ENCODE measurements at places on chromosomes 3 and 15. TPM values are rescaled to one million over a fixed set of nuclear protein-coding genes. Genes with fewer than 3 reads are reported as not detected.

- DNase-seq: no peak
Observed at GRCh38 chr15:48392356-48392755, 61.1 kb downstream of the DUT start.

GRCh38 chr3:87006844-87007439, 16.0 kb upstream of the VGLL3 start:
- DNase-seq: no peak

GRCh38 chr15:33182926-33183325, 11.6 kb downstream of the FMN1 start:
- no peak for DNase-seq

GRCh38 chr15:36599620-36600433, 20.4 kb downstream of the CDIN1 start:
- no peak for DNase-seq

DNA sequence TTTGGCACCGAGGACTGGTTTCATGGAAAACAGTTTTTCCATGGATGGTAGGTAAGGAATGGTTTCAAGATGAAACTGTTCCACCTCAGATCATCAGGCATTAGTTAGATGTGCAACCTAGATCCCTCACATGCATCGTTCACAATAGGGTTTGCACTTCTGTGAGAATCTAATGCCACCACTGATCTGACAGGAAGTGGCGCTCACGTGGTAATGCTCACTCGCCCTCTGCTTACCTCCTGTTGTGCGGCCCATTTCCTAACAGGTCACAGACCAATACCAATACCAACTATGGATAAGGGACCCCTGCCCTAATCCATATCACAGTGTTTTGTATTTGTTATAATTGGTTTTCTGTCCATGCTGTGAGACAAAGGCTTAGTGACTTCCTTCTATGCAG, 58.9 kb downstream of the SLMAP start:
- no peak for DNase-seq

GRCh38 chr3:122299872-122300460, 25.1 kb upstream of the CSTA start:
- DNase-seq: no peak

GRCh38 chr3:111534701-111535100, 7.3 kb upstream of the CD96 start:
- DNase-seq: no peak

The TEX55 gene
- total RNA-seq: not detected

The KNL1 gene
- 11.4 TPM for total RNA-seq

DNA sequence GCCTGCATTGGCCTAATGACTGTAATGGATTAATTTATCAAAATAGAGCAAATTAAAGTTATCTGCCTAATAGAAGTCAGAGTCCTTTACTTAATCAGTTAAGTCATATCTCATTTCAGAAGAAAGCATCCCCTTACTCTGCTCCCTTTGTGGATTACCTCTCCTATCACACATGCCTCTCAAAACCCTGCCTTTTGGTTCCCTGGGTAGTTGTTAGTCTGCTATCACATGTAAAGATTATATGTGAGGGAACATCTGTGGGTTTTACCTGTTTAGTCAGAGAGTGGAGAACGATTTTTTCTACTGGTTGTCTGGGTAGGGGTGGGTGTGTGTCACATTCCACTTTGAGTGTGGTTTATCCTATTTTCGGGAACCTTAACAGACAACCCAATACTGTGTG, 16.4 kb downstream of the UBE2E2 start:
- DNase-seq: no peak

GRCh38 chr3:74345701-74346100, 268.8 kb downstream of the CNTN3 start:
- DNase-seq: no peak

DNA sequence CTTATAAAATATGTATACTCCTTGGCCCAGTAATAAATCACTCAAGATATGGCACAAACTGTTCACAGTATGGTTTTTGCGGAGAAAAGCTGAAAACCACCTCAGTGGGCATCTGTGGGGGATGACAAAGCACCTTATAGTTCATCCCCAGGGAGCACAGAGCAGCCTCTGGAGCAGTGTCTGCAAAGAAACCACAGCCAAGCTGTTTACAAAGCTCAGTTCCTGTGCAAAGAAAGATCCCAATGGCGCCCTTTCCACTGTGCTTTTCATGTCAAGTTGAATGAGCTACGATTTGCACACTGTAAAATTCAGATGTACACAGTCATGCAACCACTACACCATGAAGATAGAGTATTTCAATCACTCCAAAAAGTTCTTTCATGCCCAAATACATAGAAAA, 2.5 kb upstream of the EFCC1 start:
- no peak for DNase-seq

DNA sequence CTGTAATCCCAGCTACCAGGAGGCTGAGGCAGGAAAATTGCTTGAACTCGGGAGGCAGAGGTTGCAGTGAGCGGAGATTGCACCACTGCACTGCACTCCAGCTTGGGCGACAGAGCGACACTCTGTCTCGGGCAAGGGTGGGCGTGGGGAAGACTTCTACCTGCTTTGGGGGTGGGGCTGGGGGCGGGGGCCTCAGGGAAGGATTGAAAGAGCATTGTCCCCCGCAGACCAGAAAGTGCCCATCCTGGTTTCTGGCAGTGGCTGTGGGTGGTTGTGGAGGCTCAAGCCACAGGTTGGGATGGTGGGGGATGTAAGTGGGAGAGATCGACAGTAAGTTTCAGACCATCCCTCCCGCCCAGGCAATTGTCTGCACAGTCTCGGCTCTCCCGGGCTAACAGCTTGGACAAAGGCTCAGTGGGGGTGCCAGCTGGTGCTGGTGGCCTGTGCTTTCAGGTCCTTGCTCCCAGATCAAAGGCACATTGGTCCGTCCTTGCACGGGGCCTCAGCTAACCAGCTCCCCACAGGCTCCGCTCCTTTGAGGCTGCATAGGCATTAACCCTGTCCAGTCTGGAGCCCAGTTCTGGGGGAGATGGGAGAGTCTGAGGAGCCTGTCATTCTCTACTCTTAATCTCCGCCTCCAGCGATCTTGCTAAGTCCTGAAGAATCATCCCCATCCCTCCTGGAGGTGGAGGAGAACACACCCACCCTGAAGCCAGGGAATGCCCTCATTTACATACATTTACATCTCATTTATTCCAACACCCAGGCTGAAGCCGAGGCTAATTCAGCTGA, 8.6 kb downstream of the SCN5A start:
- DNase-seq: no peak

DNA sequence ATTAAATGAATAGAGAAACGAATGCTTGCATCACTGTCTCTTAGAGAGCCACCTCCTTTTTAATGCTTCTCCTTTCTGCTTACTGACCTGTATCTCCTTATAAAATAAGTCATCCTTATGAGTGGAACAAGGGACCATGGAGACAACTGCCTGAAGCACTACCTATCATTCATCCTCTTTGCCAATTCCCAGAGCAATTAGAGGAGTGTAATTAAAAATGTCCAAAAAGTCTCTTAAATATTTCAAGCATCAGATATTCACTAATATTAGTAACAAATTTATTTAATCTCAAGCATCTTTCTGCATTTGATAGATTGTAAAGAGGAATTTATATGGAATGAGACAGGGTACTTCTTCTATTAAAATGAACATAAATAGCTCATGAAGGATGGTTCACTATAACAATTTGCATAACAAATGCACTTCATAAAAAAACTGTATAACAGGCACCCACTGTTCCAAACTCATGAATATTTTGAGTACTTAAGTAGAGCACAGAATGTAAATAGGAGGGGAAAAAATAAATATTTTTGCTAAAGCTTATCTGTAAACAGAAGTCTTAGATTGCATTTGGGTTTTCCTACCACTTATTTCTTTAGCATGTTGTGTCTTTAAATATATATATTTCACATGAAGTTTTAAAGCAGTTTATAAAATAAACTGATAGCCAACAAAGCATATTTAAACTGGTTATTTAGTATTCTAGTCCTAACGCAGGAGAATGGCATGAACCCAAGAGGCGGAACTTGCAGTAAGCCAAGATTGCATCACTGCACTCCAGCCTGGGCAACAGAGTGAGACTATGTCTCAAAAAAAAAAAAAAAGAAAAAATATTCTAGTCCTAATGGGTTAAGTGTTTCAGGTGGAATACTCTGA, 269.3 kb downstream of the TBL1XR1 start:
- DNase-seq: no peak

- no peak for DNase-seq
Observed at GRCh38 chr3:127071597-127072001, 88.7 kb downstream of the PLXNA1 start.

GRCh38 chr3:188217011-188217463, 63.1 kb downstream of the LPP start:
- no peak for DNase-seq

DNA sequence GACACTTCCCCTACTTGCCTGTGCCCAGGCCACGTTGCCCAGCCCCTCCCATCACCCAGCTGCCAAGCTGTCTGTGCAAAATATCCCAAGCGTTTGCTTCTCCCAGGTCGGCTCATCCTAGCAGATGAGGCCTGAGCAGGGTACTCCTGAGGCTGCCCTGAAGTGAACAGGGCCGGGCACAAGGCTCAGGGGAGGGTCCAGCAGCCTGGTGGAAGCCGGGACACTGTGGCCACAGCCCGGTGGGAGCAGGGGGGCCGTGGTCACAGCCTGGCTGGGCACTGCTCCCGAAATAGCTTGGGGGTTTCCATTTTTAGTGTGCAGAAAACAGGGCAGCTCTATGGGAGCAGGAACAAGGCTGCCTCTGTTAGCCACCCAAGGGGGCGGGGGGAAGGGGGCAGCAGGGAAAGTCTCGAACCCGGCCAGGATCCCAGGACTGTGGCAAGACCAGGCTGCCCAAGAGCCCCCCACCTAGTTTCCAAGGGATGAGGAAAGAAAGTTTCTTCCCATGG, 3.4 kb downstream of the PLXNB1 start:
- DNase-seq: no peak

Measured in thoracic aorta (tissue), 2 donors.